ENCODE measurements at places on chromosomes 5 and 9.

- DNase-seq, result no peak
These were observed 68.4 kb downstream of the ENTREP1 start for GRCh38 chr9:69393425-69393824.

- no peak for DNase-seq
These were observed 11.3 kb upstream of the UBTD2 start for GRCh38 chr5:172294831-172295230.

- DNase-seq, result no peak
These were observed 226.3 kb downstream of the DMRT2 start for GRCh38 chr9:1276474-1276873.

DNA sequence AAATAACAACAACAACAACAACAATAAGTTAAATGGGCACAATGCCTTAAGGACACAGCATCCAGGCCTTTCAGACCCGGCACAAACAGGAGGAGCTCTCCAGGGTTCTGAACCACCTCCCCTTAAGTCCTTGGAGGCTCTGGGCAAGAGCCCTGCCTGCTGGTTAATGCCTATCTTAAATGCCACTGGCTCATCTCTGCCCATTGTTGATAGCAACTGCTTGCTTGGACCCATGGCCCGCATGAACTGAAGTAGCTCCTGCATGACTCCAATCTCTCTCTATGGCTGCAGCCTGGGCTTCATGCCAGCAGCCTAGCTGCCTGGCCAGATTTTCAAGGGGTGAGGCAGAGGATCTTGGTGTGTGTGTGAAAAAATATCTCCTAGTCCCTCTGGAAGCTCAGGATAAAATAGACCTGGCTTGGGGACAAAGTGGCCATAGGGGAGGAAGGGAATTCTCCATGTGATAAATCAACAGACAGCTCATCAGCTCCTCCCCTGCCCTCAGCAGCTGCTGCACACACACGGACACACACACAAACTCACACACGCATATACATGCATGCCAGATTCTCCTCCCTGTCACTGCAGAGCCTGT lies 27.4 kb downstream of the FAM219A start:
- DNase-seq, result peak; percentile 97

DNA sequence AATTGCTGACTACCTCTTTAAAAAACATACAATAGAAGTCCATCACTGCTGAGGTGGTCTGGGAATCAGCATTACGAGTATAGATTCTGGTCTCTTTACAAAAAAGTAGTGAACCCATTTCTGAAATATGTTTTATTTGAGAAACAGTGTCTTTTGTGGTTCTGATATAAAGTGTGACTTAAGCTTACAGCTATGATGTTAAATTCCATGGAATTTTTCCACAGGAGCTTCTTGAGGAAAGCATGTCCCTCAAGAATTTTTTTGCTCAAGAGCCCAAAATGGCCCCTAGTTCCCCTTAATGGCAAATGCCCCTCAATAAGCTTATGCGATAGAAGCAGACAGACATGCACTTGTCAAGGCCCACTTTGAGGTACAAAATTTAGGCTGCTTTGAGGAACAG lies 265.7 kb downstream of the FAM170A start:
- no peak for DNase-seq

GRCh38 chr9:8338767-8339510 lies 539.4 kb upstream of the DMAC1 start:
- DNase-seq, result no peak

DNA sequence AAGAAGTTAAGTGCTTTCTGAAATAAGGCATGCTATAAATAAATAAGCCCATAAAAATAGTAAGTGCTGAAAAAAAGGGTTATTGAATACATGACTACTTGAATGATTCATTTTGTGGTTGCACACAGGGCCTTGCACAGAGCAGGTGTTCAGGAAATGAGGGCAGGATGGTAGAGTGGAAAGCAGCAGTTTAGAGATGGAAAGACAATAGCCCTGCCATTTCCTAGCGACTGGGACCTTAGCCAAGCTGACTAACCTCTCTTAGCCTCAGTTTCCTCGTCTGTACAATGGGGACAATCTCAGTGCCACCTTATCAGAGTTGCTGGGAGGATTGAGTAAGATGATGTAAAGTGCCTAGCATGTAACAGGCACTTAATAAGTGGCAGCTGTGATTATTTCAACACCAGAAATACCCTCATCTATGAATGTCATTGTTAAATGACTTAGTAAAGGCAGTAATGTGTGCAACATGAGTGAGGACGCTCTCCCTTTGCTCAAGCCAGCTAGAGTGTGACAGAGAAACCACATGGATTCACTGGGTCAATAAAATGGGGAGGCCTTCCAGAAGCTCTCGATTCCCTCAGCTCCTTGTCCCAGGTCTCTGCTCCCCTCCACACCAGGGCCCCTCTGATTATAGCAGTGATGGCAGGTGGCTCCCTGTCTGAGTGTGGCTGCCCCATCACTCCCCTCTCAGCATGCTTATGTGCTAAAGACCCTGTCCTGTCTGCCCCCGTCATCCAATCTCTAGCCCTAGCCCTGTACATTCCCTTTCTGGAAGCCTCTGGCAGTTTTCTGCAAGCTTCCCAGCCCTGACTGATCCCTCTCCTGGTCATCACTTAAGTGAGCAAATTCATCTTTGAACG lies 16.0 kb upstream of the PHF19 start:
- DNase-seq, result peak; percentile 93

GRCh38 chr5:155276231-155276630 lies 262.7 kb downstream of the KIF4B start:
- DNase-seq, result no peak
